ENCODE measurements at places on chromosomes 4 and X. TPM values are rescaled to one million over a fixed set of nuclear protein-coding genes. Genes with fewer than 3 reads are reported as not detected.

The GPRASP3 gene
- 4.4 TPM for total RNA-seq

The TMLHE gene
- total RNA-seq, result 9.3 TPM

DNA sequence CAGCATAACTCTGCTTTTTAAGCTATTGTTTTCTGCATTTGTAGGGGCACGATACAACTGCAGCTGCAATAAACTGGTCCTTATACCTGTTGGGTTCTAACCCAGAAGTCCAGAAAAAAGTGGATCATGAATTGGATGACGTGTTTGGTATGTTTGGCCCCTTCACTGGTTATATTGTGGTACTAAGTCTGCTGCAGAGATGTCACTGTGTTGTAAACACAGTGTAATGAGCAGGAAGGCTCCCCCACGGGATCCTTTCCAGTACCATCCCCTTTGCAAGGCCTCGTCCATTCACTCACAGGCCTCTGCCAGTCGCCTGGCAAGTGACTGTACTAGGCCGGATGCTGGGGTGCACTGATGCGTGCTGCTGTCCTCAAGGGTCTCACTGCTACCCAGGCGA, 13.8 kb downstream of the CYP4V2 start:
- DNase-seq, result no peak

DNA sequence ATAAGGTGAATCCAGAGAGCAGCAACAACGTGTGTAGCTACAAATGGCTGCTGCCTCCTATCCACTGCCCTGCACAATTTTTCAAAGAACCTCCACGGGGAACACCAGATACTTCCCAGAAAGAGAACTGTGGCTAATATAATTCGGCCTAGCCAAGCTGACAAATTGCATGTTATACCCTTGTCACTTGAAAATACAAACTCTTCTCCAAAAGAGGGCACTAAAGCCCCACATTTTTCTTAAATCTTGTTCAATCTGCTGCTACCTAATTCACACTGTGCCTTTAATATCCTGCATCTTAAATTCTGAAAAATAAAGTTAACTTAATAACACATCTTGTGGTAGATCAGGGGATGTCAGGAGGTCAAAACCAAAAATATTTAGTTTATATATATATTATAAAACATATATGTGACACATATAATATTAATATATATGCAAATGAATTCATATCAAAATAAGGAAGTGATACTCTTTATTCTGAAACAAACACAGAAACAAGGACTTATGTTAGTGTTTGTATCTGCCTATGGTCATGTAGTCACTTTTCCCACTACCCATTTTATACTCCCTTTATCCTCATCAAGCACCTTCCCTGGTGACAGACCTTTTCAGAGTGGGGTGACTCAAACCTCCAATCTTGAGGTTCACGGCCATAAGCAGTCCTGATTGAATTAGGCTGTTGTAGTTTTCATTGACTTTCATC, 24.1 kb downstream of the CT45A1 start:
- no peak for DNase-seq
